ENCODE measurements at places on chromosomes 7 and 10. TPM values are rescaled to one million over a fixed set of nuclear protein-coding genes. Genes with fewer than 3 reads are reported as not detected.
A peak's percentile ranks its signal among the peaks of the same experiment; 100 is the strongest.

DNA sequence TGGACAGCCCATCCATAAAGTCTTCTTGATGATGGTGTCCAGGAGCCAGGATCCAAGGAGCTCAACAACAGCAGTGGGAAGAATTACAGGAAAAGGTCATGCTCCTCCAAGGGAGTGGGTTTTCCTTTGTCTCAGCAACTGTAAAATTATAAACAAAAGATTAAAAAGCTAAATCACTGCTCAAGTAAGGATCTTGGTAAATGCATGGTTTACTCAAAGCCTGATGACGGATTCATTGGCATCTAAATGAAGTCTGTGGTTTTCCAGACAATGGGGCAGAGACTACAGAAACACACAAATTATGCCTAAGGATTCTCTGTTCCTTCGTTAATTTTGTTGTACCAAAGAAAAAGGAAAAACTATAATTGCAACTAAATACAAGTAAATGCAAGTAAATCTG is 36.4 kb upstream of the DLX6 start:
- DNase-seq: no peak

- no peak for DNase-seq
Observed at GRCh38 chr7:29228289-29229011, 33.9 kb downstream of the CHN2 start.

DNA sequence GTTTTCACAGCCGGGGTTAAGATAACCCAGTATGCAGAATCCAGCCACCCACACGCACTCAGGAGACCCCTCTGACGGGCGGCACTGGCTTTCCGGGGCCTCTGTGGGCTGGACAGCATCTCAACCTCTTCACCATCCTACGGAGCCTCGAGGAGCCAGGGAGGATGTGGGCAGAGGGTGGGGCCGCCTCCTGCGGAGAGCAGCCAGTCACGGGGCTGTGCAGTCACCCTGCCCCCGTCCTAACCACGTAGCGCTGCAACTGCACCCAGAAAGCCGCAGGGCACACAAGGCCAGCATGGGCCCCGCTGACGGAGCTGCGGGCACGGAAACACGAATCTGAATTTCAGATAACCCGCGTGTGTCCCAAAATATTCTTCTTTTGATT is 270.3 kb downstream of the ELFN1 start:
- peak; percentile 65 for DNase-seq

DNA sequence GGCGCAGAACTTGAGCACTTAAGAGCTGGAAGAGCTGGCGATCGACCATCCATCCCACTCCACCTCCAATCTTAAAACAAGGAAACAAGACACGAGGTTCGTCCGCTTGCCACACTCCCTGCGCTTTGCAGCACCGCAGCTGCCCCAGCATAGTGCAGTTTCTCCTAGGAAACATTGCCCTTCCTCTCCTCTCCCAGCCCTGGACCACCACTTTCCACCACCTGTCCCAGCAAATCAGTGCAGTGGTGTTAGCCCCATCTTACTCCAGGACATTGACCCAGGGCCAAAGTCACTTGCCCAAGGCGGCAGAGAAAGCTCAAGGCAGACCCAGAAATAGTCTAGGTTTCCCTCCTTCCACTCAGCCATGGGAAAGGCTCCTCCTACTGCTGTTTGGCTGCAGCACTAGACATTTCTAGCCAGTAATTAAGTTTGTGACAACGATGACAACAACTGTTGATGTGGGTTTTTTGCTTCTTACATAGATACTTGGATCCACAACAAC is 1.5 kb upstream of the PARD3 start:
- no peak for DNase-seq

DNA sequence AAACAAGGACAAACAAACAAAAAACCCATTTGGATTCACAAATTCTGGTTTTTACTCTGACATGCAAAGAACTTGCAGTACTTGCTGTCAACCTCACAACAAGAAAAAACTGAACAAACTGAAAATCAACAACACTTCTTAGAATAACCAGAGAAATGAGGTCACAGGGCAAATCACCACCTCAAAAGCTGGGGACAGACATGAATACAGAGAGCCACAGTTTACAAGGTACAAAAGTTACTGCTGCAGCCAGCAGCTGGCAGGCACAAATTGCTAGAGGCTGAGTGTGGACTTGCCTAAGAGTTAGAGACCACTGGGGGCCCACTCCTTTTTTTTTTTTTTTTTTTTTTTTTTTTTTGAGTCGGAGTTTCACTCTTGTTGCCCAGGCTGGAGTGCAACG is 15.0 kb upstream of the RNF32 start:
- DNase-seq: no peak

DNA sequence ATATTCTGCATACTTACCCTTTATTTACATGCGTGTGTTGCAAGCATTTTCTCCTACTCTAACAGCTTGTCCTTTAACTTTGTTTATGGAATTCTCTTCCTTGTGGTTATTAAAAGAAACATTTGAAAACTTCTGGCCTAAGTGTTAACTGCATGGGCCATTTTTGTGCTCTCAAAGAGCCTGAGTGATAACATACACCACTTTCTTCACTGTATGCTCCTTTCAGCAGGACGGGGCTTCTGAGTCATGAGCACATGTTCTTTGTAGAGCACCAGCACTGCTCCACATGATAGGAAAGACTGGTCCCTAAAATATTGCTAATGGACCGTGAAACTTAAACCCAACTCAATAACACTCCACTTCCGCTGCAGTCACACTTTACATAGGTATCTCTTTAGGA is 1093.6 kb upstream of the GHITM start:
- DNase-seq: no peak

GRCh38 chr10:70167246-70167645 is 3.1 kb downstream of the SAR1A start:
- DNase-seq: no peak

- DNase-seq: peak; percentile 24
Observed at GRCh38 chr7:133230591-133231194, 22.2 kb upstream of the EXOC4 start.

DNA sequence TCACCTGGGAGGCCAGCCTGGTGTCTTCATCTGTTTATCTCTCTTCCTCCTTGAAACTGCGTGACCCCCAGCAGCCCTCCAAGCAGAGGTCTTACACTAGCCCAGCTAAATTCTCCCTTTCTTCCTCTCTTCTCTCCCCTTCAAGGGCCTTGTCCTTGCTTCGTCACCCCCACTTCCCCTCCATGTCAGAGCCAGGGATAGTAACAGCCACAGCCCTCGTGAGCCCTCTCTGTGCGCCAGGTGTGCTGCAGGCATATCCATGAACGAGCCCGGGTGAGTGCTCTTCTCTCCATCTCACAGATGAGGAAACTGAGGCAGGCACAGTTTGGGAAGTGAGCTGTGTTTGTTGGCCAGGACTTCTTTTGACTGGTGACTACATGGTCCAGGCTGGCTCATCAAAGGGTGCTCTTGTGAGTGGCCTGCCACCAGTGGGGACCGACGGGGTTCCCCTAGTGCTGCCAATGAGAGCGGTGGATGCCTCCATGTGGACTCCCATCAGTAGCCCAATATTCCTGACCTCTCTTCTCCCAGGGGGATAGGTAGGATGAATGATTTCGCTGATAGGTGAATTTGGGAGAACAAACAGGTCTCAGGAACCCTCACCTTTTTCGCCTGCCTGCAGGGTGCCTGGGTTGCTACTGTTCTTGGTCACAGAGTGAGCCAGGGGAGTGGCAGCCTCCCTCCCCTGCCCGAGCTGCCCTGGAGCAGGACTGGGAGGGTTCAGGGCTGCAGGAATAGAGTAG is 38.1 kb downstream of the ADRA2A start:
- no peak for DNase-seq

- no peak for DNase-seq
Observed at GRCh38 chr10:95841661-95842498, 65.9 kb upstream of the CC2D2B start.

DNA sequence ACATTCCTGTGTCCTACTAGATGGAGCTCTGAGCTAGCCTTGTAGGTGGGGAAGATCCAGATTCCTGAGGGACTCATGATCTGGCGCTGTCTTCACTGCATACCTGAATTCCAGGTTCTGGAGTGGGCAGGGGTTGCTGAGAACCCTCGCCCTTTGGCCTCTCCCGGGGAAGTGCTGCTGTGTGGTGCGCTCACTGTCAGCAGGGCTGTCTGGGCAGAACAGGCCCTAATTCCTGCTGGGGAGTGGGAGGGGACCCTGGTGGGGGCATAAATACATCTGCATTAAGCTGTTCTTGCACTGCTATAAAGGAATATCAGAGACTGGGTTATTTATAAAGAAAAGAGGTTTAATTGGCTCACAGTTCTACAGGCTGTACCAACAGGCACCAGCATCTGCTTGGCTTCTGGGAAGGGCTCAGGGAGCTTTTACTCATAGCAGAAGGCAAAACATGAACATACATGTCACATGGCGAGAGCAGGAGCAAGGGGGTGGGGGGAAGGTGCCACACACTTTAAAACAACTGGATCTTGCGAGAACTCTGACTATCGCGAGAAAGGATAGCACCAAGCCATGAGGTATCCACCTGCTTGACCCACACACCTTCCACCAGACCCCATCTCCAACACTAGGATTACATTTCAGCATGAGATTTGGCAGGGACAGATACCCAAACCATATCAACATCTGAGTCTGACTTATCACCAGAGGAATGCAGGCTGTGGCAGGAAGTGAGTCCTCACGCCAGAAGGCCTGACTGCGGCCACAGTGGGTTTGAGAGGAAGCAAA is 115.0 kb downstream of the ADCY1 start:
- DNase-seq: no peak

DNA sequence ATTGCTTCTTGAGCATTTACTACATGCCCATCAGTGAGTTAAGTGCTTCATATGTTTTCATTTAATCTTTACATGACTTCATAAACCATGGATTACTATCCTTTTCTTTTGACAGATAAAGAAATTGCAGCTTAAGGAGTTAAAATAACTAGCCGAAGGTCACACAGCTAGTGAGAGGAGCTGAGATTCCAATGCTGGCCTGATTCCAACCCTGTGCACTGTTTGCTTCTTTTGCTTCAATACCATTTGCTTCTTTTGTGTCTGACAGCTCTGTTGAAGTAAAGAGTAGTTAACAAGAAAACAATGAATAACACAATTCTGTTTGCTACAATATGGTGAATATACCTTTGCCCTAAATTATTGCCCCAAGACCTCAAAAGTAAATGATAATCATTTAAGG is 132.4 kb downstream of the GRM3 start:
- no peak for DNase-seq

- no peak for DNase-seq
Observed at GRCh38 chr10:1347525-1347924, 291.3 kb downstream of the WDR37 start.

DNA sequence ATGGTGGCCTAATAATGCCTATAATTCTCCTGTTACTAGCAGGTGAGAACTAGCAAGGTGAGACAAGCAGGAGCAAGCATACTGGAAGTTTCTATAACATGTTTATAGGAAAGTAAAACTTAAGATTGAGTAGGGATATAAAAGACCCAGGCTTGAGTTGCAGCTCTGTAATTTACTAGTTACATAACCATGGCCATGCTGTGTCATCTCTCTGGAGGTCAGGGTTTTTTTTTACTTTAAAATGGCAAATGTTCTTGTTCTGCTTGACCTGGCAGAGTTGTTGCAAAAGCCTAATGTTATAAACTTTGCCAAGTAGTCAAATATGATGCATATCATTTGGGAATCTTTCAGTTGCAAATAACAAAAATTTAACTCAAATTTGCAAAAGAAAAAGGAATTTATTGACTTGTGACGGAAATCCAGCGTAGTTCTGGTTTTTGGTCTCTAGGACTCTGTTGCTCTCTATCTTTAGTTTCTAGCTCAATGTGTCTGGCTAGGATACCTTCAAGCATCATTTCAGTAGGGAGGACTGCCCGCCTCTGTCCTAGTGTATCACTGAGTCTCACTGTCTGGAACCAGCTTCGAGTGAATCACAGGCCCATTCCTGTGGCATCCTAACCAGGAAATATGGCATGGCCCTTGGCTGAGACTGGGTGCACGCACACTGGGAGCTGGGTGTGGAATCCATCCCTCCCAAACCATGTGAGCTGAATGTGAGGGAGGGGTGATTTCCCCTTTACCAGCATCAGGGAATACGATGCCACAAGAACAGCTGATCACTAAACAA is 67.9 kb downstream of the ADAM22 start:
- no peak for DNase-seq

GRCh38 chr7:97401398-97401797 is 283.9 kb downstream of the SDHAF3 start:
- DNase-seq: no peak

GRCh38 chr10:132518572-132519381 is 18.8 kb upstream of the INPP5A start:
- peak; percentile 72 for DNase-seq

GRCh38 chr10:77909021-77909748 is 17.4 kb downstream of the DLG5 start:
- no peak for DNase-seq

- peak; percentile 63 for DNase-seq
Observed at GRCh38 chr10:30529373-30529998, 95.5 kb downstream of the MAP3K8 start.

DNA sequence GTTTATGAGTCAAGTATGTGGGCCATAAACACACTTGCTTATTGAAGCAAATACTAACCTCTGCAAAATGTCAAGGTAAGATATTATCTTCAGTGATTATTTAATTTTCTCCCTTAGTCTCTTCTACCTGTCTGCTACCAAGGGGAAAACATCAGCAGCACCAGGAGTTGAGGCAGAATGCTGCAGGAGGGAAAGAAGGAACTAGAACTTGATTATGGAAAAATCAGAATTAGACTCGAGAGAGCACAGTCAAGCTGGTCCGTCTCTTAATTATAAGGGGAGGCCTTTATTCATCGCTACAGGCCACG is 4.9 kb upstream of the ZFYVE27 start:
- DNase-seq: no peak

DNA sequence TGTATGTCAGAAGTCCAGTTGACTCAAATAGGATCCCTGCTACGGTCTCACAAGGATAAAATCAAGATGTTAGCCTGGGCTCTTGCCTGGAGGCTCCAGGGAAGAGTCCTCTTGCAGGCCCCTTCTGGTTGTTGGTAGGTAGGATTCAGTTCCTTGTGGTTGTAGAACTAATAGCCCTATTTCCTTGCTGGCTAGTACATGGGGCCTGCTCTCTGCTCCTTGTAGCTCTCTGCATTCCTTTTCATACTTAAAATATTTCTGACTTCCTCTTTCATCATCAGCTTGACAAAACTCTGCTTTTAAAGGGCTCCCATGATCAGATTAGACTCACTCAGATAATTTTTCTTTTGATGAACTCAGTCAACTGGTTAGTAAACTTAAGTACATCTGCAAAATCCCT is 756.7 kb downstream of the GATA3 start:
- no peak for DNase-seq

KIF11 gene
- 0.39 TPM for total RNA-seq

ELN gene
- 166 TPM for total RNA-seq

SEMA4G gene
- total RNA-seq: 2.4 TPM

ELMO1 gene
- 15.6 TPM for total RNA-seq

FAM204A gene
- 46.5 TPM for total RNA-seq

AGAP5 gene
- total RNA-seq: 4.2 TPM

CASTOR2 gene
- total RNA-seq: 35.6 TPM

ADAMTS14 gene
- total RNA-seq: 0.53 TPM

SEC31B gene
- total RNA-seq: 11.7 TPM

Measured in left cardiac atrium (tissue), 4 donors.